ENCODE measurements at places on chromosomes 4 and X. TPM values are rescaled to one million over a fixed set of nuclear protein-coding genes. Genes with fewer than 3 reads are reported as not detected.

FAM47B gene
- polyA plus RNA-seq: not detected

- no peak for DNase-seq
Observed at GRCh38 chr4:39354254-39354552, 12.0 kb downstream of the RFC1 start.

DNA sequence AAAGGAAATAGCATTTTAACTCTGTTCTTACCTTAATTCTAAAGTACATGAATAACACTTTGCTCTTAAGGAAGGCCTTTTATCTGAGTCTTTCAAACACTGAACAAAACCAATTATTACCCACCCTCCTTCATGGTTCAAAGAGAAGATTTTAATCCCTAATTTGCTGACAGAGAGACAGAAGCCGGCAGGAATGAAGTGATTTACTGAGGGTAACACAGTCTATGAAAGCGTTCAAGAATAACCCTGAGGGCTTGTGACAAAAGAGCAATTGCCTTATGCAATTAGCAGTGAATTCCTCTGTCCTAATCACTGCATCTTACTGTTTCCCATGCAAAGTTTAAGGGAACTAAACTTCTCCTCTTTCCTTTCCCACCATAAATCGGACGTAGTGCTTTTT lies 144.1 kb downstream of the PACRGL start:
- DNase-seq: no peak

ANKRD50 gene
- polyA plus RNA-seq: 43.5 TPM

GRCh38 chr4:153292897-153293741 lies 51.4 kb upstream of the MND1 start:
- no peak for DNase-seq

DNA sequence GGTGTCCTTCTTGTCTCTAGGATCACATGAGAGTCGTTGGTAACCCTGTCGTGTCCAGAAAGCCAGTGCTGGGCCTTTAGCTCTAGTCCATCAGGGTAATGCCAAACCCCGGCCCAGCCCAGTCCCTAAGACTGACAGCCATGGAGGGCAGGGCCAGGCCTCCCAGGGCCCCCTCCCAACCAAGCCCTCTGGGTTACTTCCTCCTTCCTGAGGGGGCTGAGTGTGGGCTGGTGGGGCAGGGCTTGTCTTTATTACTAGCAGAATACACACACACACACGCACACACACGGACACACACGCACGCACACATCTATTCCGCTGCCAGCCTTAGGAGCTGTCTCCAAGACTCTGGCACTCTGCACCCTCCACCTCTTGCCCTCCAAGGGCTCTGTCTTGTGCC lies 35.6 kb upstream of the CDKN2AIP start:
- DNase-seq: no peak

DNA sequence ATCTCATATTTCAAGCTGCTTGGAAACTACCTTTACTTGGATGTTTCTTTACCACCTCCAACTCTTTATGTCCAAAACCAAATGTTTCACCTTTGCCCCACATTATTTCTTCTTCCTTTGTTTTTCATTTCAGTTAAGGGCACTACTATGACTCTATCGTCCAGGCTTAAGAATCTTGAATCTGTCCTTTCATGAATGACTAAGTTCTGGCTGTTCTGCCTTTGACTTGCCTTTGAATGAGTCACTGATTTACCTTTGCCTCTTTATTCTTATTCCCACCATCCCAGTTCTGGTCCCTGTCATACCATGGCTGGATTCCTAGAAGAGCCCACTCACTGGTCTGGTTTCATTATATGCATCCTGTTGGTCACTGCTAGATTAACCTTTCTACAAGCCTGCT lies 30.6 kb upstream of the PLAC1 start:
- no peak for DNase-seq

- no peak for DNase-seq
Observed at GRCh38 chrX:140509468-140510305, 4.8 kb upstream of the SOX3 start.

RHOH gene
- 0.61 TPM for polyA plus RNA-seq

CT83 gene
- polyA plus RNA-seq: not detected

AMTN gene
- polyA plus RNA-seq: not detected

DNA sequence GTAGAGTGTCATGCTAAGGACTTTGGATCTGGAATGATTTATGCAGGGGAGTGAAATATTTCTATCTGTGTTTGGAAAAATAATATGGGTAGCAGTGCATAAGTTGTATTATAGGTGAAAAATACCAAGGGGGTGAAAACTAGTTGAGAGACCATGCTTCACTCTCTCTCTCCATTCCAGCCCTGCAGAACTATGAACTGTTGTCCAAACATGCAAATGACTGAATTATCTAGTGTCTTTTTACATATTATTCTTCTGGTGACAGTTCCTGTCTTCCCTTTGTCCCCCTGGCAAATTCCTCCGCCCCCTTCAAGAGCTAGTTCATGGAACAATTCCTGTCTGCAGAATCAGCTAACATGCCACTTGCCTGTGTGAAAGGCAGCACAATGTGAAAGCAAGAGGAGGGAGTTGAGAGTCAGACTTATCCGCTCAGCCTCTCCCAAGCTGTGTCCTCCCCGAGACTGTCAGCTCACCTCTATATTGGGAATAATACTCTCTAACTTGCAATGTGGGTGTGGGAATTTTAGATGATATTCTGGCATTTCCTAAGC lies 2.3 kb downstream of the PF4 start:
- no peak for DNase-seq

MAGED4 gene
- polyA plus RNA-seq: 45.3 TPM

GRCh38 chr4:1806223-1806564 lies 13.1 kb downstream of the FGFR3 start:
- no peak for DNase-seq

DNA sequence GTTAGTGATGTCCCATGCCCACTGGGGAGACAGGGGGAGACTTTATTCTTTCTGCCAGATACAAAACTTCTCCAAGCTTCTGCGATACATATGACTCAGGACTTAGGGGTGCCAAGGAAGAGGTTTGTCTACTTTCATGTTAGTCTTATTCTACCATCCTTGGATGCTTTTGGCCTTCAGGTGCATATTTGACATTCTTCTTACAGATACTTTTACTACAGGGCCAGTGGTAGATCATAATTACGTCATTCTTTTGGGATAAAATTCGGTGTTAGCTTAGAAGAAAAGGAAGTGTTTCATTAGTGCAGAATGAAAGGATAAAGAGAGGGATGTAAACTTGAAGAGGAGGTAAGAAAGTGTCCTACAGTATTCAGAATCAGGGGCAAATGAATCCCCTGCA lies 245.2 kb downstream of the THOC2 start:
- DNase-seq: no peak

GRCh38 chr4:80340036-80340435 lies 4.5 kb downstream of the CFAP299 start:
- DNase-seq: no peak

DNA sequence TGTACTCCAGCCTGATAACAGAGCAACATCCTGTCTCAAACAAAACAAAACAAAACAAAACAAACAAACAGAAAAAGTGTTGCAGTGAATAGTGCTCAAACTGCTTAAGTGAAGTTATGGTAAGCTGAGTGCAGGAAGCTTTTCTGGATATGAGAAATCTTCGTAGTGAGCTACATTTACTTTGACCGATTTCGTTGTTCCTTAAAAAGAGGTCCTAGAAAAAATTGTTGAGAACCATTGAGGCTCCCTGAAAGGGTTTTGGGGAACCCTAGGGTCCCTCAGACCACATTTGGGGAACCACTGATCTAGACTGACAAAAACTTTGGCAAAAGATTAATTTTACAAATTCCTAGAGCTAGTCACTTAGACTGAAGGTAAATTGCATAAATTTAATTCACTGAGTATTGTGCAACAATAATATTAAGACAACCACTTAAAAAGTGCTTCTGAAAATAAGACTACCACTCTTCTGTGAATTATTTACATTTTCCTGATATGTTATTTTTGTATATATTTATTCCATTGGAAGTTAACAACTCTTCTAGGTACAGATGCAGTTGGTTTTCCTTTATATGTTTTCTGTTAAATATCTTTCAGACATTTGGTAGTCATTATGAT lies 149.6 kb downstream of the FHIP1A start:
- no peak for DNase-seq

DNA sequence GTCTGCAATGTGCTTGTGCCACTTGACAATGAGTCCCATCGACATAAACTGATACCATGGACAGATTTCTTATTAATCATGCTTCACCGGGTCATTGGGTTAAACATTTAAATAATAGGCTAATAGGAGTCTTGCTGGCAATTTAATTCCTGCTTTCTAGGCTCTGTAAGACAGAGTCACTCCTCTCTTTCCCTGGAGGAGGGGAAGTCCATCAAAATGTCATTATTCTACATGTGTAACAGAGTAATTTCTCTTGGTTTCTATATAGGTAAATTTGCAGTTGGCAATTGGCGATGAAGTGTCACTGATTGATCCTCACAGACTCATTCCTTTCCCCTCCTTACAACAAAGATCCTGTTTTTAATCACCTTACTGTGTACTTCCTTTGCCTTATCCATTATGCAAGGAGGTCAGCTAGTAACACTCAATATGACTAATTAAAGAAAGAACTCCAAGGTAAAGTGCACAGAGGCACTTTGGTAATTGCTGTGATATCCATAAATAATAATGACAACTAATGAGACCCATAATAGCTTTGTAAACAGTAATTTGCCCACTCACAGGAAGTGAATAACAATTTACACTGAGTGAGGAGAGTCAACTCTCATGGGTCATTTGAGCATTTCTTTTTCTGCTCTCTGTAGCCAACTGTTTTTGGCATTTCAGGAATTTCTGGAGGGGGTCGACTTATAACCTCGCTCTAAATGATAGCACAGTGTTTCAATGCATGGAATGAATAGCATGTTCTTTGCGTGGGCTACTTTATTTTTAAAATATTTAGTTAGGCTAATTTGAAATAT lies 184.0 kb downstream of the UGT8 start:
- DNase-seq: no peak

GRCh38 chr4:156665780-156666366 lies 305.7 kb downstream of the PDGFC start:
- DNase-seq: no peak

DNA sequence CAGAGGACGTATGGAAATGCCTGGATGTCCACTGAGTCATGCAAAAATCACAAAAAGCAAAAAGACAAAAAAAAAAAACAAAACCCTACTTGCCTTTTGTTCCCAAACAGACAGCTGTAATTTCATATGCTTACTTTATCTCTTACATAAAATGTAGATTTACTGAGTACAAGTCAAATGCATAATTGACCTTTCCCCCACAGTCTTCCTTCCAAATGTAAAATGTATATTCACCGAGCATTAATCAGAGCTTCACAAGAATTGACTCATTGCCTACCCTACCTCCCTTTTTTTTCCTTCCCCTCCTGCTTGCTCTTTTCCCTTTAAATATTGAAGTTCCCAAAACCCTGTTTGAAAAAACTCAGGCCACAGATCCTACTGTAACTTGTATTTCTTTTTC lies 32.5 kb upstream of the TMPRSS11B start:
- DNase-seq: no peak

PRRG1 gene
- polyA plus RNA-seq: 22.4 TPM

GRCh38 chr4:142264961-142265360 lies 581.1 kb downstream of the INPP4B start:
- DNase-seq: no peak

All from renal cortex interstitium (tissue), 15 donors.